ENCODE measurements at places on chromosomes 2 and 18. TPM values are rescaled to one million over a fixed set of nuclear protein-coding genes. Genes with fewer than 3 reads are reported as not detected.

PAX8 gene
- total RNA-seq, result 24.3 TPM

ERICH2 gene
- 0.72 TPM for total RNA-seq

SERPINB11 gene
- total RNA-seq, result not detected

UGT1A5 gene
- 0.24 TPM for total RNA-seq

RGPD4 gene
- total RNA-seq, result not detected

ITGB6 gene
- 36.2 TPM for total RNA-seq

APOB gene
- not detected for total RNA-seq

CLEC4F gene
- not detected for total RNA-seq

GNLY gene
- total RNA-seq, result not detected

RBM44 gene
- 0.24 TPM for total RNA-seq

KIAA2012 gene
- not detected for total RNA-seq

FEV gene
- not detected for total RNA-seq

SPRED2 gene
- 5.3 TPM for total RNA-seq

AKAIN1 gene
- total RNA-seq, result not detected

AP1S3 gene
- total RNA-seq, result 51.8 TPM

IMP4 gene
- total RNA-seq, result 137 TPM

POTEJ gene
- not detected for total RNA-seq

TGOLN2 gene
- 61.4 TPM for total RNA-seq

NT5DC4 gene
- total RNA-seq, result not detected

GAREM2 gene
- 0.72 TPM for total RNA-seq

SH3YL1 gene
- 50.4 TPM for total RNA-seq

CYBRD1 gene
- 27.7 TPM for total RNA-seq

RGPD5 gene
- total RNA-seq, result 24.1 TPM

OTOF gene
- under 0.01 TPM for total RNA-seq
